Ammon's horn (tissue), 1 donor: ENCODE measurements at places on chromosomes 2 and 18.

GRCh38 chr2:111995148-111995547 lies 59.9 kb upstream of the TMEM87B start:
- no peak for DNase-seq

GRCh38 chr18:70781860-70782453 lies 493.1 kb downstream of the SOCS6 start:
- DNase-seq = peak; percentile 68

GRCh38 chr2:166671235-166671634 lies 177.2 kb upstream of the SCN7A start:
- DNase-seq = no peak

- no peak for DNase-seq
Measured at GRCh38 chr18:78238404-78239089, 741.1 kb upstream of the SALL3 start.

GRCh38 chr2:147910990-147911473 lies 66.2 kb downstream of the ACVR2A start:
- peak; percentile 77 for DNase-seq

DNA sequence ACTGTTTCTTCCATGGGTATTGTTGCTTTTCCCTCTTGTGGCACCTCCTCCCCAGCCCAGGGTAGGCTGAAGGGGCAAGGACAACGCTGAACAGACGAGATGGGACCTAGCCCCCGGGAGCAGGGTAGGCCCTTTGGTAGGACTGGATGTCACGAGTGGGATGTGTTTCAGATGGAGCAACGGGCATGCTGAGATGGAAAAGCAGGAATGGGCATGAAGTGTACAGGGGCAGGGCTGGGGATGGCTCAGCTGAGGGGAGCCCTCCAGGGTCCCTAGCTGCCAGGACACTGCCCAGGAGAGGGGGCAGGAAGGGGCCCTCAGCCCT lies 33.4 kb downstream of the ARHGEF4 start:
- no peak for DNase-seq

DNA sequence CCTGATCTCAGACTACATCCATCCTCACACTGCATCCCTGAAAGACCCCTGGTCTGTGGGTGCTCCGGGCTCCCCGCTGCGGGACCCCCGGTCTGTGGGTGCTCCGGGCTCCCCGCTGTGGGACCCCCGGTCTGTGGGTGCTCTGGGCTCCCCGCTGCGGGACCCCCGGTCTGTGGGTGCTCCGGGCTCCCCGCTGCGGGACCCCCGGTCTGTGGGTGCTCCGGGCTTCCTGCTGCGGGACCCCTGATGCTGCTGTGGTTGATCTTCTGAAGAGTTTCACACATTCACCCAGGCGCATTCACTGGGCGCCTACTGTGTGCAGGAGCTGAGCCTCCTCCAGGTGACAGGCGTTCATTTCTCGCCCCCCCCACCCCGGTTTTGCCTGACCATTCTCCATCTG lies 162.7 kb upstream of the SALL3 start:
- no peak for DNase-seq

DNA sequence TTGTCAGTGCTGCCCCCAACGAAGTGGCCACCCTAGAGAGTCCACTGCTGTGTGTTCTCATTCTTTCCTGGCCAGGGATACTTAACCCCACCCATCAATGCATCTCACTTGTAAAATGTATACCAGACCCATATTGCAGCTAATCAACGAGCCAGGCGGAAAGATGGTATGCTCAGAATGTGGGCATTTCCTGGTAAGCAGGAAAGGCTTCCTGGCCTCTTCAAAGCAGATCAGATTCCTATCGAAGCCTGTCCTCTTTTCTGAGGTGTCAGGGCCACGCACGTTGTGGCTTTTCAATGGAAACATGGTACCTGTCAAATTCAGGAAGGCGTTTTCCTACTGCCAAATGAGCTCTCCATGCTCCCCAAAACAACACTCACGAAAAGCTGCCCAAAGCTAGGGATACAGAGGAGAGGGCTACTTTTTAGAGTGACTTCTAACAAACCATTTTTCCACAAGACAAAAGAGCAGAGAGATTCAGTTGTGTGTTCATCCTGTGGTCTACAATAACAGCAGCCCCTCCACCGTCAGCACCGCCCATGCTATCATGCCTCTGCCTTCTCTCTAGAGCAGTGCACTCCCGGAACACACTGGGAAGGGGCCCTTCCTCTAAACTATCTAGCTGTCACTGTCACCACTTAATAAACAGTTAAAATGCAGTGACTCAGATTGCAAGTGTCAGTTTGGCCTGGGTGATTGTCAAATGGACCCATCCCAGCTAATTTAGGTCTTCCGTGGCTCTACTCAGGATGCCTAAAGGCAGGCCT lies 535.1 kb downstream of the RNF144A start:
- no peak for DNase-seq

DNA sequence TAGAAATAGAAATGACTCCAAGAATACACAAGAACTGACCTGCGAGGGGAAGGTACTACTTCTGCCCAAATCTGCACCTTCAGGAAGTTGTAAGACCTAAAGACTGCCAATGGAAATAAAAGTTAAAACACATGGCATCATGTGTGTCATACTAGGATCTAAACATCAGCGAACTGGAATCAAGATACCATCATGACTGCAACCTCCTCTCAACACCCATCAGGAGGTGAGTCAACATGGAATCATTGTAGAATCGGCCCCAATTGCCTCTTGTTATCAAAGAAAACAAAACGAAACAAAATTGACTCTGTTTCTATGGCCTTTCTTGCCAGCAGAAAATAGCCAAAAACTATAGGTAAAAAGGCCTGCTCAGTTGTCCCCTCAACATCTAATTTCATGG lies 15.1 kb downstream of the RDH14 start:
- DNase-seq = no peak

GRCh38 chr2:53896864-53897263 lies 37.1 kb upstream of the GPR75 start:
- DNase-seq = peak; percentile 33

DNA sequence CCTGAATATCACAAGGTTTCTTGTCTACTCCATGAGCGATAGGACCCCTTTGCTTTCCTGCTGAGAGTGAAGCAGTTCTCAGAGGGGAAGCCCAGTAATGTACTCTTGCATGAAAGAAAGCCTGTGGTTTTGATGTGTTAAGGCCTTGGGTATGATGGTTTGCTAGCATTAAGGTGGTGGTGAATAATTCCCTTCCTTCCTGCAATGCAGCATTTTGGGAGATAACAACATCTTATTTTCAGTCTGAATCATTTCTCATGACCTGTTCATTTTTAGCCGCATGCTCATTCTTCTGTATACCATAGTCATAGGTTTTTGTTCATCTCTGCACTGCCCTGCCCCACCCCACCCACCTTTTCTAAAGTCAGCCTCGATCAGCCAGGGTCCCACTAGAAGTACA lies 66.2 kb downstream of the HNMT start:
- DNase-seq = no peak

DNA sequence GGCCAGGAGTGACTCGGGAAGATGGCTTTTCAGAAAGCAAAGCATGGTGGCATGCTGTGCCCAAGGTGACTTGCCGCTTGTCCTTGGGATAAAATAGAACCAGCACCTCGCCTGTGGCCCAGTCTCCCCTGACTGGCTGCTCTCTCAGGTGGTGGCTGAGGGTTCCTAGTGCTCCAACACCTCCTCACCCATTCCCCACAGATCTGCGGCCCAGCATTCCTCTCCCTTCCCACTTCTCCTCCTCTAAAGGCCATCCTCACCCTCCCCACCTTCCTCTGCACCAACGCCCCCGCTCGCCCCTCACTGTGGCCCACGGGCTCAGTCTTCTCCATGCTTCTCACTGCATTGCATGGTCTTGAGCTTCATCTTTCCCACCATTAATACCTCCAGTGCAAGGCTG lies 132.4 kb downstream of the PXDN start:
- no peak for DNase-seq

DNA sequence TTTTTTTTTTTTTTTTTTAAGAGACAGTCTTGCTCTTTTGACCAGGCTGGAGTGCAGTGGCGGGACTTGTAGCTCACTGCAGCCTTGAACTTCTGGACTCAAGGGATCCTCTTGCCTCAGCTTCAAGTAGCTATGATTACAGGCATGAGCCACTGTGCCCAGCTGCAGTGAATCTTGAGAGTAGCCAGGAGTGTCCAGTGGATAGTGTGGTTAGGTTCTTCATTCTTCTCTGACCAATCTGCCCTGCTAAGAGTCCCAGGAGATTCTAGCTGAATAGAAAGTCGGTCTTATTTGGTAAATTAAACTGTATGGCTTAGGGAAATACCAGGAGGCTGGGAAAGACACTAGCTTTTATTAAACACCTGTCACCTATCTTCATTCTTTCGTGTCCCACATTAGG lies 15.3 kb downstream of the USP39 start:
- no peak for DNase-seq

- no peak for DNase-seq
Measured at GRCh38 chr2:76444732-76445131, 734.0 kb upstream of the GCFC2 start.

GRCh38 chr2:6368281-6368680 lies 497.4 kb downstream of the CMPK2 start:
- no peak for DNase-seq

DNA sequence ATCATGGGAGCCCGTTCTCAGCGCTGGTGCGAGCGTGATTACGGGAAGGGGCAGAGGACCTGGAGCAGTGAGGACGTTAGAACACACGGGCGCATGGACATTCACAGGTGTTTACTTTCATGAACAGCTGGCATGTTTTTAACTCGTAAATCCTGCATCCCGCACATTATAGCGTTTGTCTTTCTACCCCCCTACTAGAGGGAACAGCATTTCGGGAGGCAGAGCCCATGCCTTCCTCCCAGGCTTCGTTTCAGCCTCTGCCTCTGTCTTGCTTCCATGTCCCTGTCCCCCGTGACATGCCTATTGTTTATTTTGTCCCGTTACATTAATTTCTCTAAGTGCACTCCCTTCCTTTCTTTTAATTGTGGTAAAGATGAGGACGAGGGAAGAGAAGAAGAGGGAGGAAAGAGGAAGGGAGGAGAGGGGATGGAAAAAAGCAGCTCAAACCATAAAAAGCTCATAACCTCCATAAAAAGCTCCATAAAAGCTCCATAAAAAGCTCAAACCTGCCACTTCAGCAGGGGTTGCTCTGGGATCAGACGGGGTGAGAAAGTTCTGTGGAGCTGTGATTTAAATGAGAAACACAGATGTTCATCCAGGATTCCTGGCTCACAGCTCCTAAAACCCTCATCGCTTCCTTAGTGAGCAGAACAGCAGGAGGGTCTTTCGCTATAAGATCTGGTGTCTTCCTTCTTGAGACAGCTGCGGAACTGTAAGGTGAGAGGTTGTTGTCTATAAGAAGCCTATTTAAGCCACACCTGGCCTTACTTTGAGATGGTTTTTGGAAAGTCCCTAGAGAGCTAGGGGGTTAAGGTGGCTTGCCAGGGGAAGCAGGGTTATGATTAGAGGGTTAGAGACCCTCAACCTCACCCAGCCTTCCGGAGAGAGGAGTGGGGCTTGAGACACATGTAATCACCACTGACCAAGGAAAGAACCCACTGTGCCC lies 66.6 kb upstream of the SNTG2 start:
- DNase-seq = no peak

GRCh38 chr2:96930351-96931010 lies 55.9 kb downstream of the FAM178B start:
- DNase-seq = no peak

DNA sequence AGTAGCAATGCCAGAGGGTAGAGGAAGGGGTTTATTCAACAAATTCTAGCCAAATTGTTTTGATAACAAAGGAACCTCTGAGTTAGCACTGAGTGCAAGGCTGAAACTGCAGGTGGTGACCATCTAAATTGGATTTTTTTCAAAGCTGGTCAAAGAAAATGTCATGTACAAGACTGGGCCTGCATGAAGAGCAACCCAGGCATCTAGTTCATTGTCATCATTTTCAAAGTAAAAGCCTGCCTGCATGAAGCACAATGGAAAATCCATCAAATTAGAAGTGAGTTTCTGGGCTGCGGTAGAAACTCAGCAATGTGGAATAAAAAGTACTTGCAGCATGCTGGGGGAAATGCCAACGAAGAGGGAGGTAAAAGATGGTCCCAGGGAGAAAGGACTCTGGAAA lies 80.8 kb upstream of the PPP1CB start:
- DNase-seq = no peak

GRCh38 chr2:42840760-42841159 lies 48.4 kb upstream of the HAAO start:
- no peak for DNase-seq

GRCh38 chr18:79400591-79401381 lies 5.1 kb downstream of the NFATC1 start:
- no peak for DNase-seq
